ENCODE measurements at places on chromosomes 1 and 21.
A peak's percentile ranks its signal among the peaks of the same experiment; 100 is the strongest.

GRCh38 chr1:200856716-200857357 is 15.9 kb upstream of the GPR25 start:
- DNase-seq = no peak

DNA sequence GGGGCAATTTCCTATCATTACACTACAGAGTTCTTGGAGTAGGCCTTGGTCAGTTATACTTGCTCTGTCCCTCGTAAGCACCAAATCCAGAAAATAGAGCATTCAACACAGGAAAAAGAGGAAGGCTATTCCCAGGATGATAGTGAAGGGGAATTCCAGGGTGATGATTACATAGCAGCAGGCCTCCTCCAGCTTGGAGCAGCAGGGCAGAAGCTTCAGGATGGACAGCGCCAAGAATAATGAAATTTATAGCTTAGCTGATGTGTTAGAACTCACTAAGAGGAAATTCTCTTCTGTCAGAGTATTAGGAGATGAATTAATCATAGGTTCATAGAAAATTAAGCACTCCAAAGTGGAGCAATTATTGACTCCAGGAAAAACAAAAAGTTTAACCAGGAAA is 10.8 kb upstream of the SMAP2 start:
- no peak for DNase-seq

- no peak for DNase-seq
These were observed 20.7 kb upstream of the PADI4 start for GRCh38 chr1:17287130-17287776.

DNA sequence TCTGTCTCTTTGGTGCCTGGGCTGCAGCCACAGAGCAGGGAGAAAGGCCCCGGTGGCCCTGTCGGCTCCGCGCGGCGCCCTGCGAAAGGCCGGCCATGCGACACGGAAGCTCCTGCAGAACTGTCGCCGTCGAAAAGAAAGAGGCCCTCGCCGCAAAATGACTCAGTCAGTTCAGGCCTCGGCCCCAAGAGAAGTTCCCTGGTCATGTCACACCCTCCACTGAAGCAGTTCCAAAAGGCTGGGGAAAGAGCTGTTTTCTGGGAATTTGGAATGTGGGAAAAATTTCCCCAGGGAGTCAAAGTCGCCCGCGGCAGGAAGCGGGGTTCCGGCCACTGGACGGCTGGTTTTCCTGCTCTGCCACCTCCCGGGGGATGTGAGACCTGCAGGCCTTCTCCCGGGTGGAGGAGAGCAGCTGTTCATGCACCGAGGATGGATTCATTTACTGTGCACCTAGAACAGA is 115.8 kb upstream of the ZNF678 start:
- no peak for DNase-seq

DNA sequence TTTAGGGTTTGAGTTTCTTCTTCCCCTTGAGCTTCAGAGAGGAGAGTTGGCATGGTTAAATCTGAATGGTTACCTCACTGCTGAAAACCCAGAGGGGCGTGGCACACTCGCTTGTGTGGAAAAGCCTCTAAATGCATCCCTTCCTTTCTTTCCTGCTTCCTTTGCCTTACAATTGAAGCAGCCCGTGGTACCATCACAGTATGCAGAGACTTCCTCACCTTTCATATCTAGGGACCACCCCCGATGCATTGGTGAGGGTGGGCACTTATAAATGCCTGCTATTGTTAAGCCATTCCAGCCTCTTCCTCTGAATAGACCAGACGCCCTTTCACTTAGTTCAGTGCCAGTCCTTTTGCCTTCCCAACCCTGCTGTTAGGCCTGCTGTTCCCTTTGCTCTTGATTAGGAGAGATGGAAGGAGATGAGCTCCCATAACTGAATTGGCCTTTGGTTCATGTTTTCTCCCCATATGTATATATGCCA is 21.9 kb upstream of the LAX1 start:
- peak; percentile 41 for DNase-seq

DNA sequence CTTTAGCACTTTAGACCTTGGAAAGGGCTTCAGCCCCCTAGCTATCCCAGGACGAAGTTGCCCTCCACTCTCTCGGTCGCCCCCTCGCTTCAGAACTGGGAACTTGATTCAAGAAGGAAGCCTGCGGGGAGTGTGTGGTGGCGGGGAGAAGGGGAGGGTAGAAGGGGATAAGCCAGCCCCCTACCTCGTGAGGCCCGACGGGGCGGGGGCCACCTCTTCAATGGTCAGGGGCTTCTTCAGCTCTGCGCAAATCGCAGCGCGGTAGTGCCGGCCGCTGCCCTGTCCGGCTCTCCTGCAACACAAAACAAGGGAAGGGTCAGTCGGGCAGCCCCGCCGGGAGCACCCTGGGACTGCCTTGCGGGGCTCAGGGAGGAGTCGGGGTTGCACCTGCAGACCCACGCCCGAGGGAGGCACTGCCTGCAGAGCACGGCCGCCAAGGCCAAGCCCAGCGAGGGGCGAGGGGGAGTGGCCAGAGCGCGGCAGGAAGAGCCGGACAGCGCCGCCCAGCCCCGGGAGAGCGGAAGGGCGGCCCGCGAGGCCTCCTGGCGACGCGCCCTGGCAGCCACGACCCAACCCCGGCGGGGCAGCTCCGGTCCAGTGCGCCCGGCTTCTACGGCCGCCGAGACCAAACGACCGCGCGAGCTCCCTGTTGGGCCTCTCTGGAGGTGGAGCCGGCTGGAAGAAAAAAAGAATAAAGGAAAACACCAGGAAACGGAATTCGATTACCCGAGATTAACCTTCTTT is 56.2 kb upstream of the RASAL2 start:
- DNase-seq = peak; percentile 74

DNA sequence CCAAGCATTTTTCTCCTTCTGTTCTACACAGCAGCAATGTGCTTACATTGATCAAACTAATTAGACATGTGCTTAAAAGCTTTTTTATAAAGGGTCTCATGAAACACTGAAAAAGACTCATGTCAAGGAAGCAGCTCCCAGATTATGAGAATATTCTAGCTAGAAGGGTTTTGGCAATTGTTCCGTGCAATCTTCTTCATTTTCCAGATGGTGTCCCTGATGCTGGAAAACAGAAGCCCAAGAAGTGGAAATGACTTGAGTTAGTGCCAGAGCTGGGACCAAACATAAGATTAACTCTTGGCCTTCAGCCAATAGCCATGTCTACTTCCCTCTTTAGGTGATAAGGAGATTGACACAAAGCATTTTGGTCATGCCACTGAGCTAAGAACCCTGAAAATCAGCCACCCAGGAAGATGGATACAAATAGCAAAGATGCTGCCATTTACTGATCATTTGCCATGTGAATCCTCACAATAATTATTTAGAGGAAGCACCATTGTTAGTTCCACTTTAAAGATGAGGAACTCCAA is 110.8 kb downstream of the MATN1 start:
- DNase-seq = peak; percentile 26

DNA sequence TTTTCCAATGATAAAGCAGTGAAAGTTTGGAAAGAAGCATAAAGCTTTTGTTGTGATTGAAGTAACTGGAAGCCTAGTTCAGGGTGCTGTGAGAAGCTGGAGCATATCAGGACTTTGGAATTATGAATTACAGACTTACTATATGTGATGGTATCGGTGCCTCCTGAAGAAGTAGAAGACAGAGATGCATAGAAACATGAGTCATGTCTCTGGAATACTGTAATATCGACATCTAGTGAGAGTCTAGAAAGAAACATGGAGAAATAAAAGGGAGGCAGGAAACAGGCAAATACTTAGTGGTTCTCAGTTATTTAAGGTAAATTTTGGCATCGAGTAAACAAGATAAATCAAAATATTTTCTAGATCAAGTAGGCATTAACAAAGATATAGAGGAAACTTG is 103.0 kb downstream of the CAMTA1 start:
- no peak for DNase-seq

GRCh38 chr1:110645821-110646735 is 28.7 kb downstream of the KCNA3 start:
- DNase-seq = no peak

GRCh38 chr1:202005958-202006357 is 4.4 kb upstream of the ELF3 start:
- no peak for DNase-seq

GRCh38 chr1:157103268-157103667 is 3.7 kb upstream of the ETV3L start:
- no peak for DNase-seq

DNA sequence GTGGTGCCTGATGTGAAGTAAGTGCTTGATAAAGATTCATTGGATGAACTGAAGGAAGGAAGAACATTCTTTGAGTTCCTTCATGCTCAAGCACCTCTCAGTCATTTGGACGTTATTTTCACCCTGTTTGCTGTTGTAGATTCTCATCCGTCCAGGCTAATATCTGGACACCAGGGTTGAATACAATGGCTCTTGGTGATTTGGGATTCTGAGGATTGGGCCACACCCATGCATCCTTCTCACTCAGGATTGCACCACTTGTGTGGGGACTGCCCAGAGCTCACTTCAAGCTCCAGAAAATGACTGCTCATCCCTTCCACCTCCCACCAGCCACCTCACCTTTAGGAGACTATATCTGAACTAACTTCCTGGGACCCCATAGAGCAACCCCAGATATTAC is 117.1 kb upstream of the IPO9 start:
- no peak for DNase-seq

DNA sequence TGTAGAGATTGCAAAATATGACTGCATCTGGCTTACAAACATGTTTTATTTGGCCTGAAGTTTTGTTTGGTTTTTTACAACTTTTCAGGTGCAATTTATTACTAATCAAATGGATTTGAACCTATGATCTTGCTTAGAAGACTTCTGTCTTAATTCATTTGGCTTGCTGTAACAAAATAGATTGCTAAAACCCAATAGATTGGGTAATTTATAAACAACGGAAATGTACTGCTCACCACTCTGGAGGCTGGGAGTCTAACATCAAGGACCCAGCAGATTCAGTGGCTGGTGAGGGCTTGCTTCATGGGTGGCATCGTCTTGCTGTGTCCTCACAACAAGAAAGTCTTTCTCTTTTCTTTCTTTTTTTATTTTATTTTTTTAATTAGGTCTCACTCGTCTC is 72.9 kb downstream of the LBR start:
- DNase-seq = no peak

DNA sequence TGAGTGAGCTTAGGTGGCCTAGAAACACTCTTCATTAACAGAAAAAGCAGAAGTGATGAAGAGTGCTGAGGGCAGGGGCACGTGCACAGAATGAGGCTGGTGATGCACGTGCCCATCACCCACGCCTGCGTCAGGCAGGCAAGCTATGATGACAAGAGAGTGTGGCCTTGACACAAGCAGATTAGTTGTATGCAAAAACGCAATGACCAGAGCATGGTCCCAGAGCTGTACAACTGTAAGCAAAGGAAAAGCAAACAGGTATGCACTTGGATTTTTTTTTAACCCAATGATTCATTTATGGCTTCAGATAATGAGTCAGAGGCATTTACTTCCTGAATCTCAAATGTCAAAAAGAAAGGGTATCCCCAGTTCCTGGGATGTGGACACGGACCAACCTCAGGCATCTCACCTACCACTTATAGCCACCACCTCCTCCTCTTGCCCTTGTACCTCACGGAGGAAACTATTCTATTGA is 9.1 kb upstream of the TMEM61 start:
- DNase-seq = no peak

- no peak for DNase-seq
These were observed 4.2 kb downstream of the HHAT start for GRCh38 chr1:210332719-210333398.

DNA sequence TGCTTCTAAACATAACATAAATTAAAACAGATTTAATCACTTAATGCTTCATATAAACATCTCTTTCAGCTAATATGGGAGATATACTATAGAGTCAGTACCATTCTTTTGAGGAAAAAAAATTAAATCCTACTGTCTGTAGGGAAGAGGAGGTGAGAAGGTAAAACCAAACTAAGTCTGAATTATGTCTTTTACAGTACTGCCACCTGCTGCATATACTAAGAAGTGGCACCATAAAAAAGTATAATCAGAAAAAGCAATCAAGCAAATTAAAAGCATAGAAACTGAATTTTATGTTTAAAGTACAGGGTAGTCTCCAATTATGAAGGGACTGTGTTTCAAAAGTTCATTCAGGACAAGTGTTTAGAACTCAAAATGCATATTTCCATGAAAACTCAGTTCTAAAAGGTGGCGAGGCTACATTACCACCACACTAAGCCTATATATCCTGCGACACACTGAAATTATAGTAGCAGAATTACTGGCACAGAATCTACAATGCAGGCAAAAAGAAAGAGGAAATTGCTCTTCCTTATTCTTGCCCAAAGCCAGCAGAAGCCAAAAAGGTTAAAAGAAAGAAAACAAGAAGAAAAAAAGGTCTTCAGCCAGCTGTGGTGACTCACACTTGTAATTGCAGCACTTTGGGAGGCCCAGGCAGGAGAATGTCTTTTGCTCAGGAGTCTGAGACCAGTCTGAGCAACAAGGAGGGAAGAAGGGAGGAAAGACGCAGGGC is 9.0 kb downstream of the NSL1 start:
- DNase-seq = peak; percentile 54

DNA sequence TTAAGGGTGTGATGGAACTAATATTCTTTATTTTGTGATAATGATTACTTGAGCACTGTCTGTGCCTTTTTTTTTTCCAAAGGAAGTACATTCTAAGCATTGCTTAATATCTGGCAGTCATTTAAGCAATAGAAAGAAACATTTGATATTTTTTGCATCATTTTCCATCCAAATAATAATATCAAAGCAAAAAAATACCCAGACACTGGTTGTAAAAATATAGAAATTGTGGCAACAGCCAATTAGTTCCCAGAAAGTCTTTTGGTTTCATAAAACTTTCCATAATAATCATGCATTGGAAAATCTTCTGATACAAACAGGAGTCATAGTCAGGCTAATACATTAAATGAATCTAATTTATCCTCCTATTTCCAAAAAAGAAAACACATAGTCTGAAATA is 629.3 kb upstream of the ADAMTS5 start:
- DNase-seq = no peak

- no peak for DNase-seq
These were observed 148.1 kb upstream of the CTTNBP2NL start for GRCh38 chr1:112247961-112248360.

- peak; percentile 59 for DNase-seq
These were observed 4.5 kb downstream of the MROH7 start for GRCh38 chr1:54645806-54646676.

GRCh38 chr1:33086384-33086850 is 5.5 kb downstream of the AZIN2 start:
- DNase-seq = peak; percentile 81

DNA sequence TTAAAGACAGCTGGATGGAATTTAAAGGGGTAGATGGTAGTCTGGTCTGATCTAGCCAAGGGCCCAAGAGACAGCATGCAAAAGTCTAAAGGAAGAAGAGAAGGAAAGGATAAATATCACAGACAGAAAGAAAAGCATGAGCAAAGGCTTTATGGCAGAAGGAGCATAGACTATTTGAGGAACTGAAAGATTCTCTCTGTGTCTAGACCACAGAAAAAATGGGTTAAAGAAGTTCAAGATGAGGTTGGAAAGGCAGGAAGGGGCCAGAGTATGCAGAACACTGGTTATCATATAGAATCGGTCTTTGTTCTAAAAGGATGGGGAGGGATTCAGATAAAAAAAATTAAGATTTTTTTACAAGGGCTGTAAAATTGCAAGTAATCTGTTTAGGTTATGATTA is 136.8 kb upstream of the SGIP1 start:
- no peak for DNase-seq

- DNase-seq = no peak
These were observed 9.2 kb downstream of the KCNJ6 start for GRCh38 chr21:37907076-37907475.

- no peak for DNase-seq
These were observed 45.7 kb downstream of the LRRC7 start for GRCh38 chr1:69613414-69613813.

GRCh38 chr1:245991266-245991665 is 515.8 kb downstream of the SMYD3 start:
- DNase-seq = no peak
